ENCODE measurements at places on chromosomes 12 and 14. TPM values are rescaled to one million over a fixed set of nuclear protein-coding genes. Genes with fewer than 3 reads are reported as not detected.

DNA sequence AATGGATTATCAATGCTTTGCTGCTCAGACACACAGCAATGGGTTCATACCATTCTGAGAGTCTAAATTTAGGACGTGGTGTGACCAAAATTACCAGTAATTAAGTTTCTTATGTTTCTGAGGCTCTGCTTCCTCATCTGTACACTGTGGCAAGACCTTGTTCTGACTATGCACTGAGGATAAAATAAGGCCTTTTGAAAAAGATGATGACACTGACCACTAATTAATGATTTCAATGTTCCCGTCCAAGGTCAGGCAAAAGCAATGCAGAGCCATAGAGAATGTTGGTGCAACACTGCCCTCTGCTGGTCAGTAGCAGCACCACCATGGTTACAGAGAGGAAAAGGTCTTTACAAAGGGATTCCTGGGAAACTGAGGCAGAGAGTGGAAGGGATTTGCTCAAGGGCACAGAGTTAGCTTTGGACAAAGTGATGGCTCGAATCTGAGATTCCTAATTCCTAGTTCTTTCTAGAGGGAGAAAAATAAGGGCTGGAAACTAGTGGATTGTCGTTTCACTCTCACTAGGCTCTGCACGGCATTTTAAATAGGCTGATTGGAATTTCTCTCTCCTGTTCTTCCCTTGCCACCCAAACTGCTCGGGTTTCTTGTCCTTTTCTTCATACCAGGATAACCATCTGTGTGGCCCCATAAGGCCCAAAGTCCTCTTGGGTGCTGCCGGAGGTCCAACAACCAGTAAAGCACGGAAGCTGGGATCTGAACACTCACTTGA is 22.3 kb upstream of the P2RX7 start:
- DNase-seq, result peak; percentile 40

DNA sequence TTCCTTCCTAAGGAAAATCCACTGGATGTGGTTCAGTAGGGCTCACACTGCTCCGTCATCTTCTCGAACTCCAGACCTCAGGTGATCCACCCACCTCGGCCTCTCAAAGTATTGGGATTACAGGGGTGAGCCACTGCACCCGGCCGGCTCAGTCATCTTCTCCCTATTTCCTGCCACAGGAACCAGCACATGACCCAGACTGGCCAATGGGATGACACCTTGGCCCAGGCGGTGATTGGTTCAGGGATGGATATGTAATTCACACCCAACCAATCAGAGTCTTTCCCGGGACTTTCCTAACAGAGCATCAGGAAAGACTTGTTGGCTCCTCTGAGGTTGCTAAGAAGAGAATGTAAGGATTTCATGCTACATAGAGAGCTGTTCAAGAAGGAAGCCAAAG is 19.2 kb upstream of the C12orf76 start:
- DNase-seq, result no peak

- DNase-seq, result no peak
Measured at GRCh38 chr12:51661836-51662235, 70.8 kb downstream of the SCN8A start.

GRCh38 chr14:88188745-88189416 is 134.2 kb downstream of the KCNK10 start:
- no peak for DNase-seq

DNA sequence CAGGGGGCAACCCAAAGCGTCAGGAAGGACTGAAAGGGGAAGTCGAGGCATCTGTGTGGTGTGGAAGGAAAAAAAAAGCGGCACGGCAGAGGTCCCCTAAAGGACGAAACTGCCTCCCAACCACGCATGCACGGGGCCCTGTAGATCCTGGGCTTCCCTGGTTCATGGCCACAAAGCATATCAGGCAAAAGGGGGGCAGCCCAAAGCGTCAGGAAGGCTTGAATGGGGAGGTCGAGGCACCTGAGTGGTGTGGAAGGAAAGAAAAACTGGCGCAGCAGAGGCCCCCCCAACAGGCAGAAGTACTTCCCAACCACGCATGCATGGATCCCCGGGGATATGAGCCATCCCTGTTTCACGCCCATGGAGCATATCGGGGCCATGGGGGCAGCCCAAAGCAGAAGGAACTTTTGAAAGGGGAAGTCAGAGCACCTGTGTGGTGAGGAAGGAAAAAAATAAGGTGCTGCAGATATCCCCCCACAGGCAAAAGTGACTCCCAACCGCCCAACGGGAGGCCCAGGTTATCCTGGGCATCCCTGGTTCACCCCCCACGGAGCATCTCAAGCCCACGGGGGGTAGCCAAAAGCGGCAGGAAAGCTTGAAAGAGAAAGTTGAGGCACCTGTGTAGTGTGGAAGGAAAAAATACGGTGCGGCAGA is 581.2 kb downstream of the ALG10 start:
- DNase-seq, result no peak

DNA sequence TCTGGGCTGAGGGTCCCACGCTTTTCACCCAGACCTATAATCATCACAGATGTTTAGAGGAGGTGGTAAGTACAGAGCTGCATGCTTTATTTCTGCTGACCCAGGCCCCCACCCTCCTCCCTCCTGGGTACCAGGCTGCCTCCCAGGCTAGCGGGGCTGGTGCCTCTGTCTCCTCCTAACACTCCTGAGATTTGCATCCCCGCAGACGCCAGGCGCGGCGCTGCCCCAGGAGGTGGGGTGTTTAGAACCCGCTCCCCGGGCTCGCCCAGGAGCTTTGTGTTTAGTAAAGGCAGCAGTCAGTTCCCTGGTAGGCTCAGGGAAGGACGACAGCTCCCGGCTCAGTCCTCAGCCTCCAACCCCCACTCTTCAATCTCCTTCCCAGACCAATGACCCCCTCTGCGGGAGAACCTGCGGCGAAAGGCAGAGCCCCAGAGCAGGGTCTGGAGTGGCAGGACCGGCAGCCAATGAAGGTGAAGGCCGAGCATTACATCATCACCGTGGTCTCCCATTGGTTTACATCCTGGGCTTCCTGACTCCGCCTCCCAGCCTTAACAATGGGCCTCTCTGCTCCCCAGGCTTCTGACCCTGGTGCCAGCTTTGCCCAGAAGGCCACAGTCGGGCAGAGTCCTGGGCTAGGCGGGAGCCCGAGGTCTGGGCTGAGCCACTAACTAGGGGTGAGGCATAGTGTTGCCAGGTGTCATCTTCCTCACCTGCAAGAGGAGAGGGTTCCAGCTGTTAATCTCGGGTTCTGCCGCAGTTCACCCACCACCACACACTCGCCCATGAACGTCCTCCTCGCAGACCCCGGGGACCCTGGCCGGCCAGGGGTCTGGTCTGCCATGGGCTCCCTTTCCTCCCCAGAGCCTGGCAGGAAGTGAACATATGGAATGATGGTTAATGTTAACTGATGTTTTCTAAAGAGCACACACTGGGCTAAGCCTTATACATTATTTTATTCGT is 57.5 kb downstream of the CALM1 start:
- no peak for DNase-seq

GRCh38 chr14:28426960-28427359 is 339.6 kb upstream of the FOXG1 start:
- DNase-seq, result no peak

DNA sequence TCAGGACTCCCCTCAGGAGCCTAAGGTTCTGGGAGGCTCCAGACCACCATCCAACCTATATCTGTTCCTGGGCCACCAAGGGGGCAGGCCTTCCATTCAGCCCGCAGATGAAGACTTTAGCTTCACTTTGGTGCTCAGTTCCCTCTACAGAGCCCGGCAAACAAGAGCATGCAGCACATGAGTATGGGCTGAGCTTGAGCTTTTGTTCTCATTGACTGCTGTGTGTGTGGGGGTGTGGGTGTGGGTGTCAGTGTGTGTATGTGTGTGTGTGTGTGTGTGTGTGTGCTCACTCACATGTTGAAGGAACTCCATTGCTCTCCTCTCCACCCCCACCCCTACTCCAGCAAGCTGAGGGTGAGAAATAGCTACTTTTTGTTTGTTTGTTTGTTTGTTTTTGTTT is 219.1 kb downstream of the ZFP36L1 start:
- DNase-seq, result no peak

Gene PLCZ1
- not detected for total RNA-seq

Gene ERP27
- 2.3 TPM for total RNA-seq

Gene RAD51AP1
- 34.1 TPM for total RNA-seq

Gene GYS2
- total RNA-seq, result 0.16 TPM

All from activated T-helper 1 cell treated with anti-CD3 and anti-CD28 coated beads, Interleukin-12 subunit alpha, Interleukin-12 subunit beta, Interleukin-2, Interleukin-4 antibody, amounts not matched to agents 30 ng/mL and 10 ng/mL and 1 ng/mL, durations not matched to agents 14 hours and 24 hours and 36 hours (primary cell).